Kidney glomerular epithelial cell (primary cell): ENCODE measurements at places on chromosomes 1 and 21.

DNA sequence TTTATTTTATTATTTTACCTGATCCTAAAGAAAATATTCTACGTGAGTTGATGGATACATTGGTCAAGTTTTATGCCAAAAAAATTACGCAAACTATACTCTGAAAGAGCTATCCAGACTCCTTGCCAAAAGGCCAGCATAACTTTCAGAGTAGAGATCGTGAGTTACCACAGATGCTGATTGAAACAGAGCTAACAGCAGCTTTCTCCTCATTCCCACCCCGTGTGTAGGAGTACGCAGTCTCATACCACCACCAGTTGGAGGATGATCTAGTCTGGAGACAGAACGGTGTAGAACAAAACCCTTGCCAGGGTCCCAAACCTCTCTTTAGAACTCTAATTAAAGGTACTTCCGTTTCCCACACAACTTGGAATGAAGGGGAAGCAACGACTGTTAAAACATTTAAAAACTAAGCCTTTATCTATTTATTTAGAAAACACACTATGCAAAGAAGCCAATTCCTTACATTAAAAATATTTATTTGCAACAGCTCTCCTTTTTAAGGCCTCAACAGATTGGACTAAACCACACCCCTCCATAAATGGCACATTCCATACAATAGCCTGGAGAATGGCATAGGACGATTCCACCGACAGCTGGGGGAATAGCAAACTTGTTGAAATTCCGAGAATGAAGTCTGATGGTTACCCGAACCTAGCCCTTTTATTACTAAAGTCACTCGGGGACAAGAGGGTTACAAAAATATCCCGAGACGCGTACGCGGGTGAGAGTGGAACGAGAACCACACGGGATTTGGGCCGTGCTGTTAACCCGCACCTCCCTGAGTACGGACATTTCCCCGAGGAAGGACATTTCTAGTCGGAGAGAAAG, 1.4 kb downstream of the NUCKS1 start:
- peak; percentile 83 for DNase-seq

GRCh38 chr21:37435120-37435519, 68.5 kb downstream of the DYRK1A start:
- DNase-seq = peak; percentile 90

DNA sequence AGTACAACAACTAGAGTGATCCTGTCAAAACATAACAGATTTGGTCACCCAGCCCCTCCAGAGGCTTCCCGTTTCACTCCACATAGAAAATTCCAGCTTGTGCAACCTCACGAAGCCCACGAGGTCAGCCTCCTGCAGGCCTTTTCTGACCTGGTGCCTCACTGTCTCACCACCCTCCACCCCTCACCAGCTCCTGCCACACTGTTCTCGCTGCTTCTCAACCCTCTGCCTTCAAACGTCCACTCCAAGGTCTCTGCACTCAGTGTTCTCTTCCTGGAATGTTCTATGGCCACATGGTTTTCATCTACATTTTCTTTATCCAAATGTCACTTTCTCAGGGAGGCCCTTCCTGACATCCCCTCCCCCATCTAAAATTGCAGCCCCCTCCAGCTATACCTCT, 178.9 kb downstream of the DHRS3 start:
- no peak for DNase-seq

GRCh38 chr1:66937529-66938234, 12.9 kb downstream of the MIER1 start:
- DNase-seq = no peak

- no peak for DNase-seq
Measured at GRCh38 chr1:153386500-153386901, 4.4 kb downstream of the S100A8 start.

DNA sequence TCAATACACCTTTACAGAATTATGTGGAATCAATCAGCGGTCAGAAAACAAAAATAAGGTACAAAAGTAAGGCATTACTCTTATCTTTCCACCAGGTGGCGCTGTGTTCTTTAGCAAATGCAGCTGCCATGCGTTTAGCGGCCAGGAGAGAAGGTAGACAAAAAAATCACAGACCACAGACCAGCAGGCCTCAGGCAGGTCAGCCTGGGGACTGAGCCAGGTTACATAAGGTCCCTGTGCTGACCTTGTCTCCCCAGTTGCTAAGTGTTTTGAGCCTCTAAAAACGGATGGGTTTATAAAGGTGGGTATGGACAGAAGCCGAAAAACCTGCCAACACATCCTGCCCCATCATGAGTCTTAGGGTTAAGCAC, 2.8 kb downstream of the RGS16 start:
- DNase-seq = peak; percentile 60

DNA sequence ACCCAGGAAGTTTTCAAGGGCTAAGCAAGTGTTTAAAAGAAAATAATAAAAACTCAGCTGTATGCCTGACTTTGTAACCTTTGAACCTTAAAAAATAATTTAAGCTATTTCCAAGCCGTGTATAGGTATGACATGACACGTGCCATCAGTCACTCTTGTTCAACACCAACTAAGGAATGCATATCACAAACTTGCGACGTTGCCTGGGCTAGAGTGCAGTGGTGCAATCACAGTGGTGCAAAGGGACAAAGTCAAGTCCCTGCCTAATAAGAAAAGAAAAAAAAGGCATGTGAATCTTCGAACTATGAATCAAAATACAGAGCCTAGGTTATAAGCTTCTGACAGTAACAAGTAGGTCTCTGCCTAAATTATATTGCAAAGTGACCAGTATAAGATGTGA, 79.2 kb downstream of the SMYD2 start:
- DNase-seq = no peak

GRCh38 chr1:168092566-168093355, 44.0 kb downstream of the GPR161 start:
- DNase-seq = peak; percentile 2

GRCh38 chr1:55828044-55828443, 612.9 kb upstream of the USP24 start:
- no peak for DNase-seq

GRCh38 chr1:44235808-44236207, 22.5 kb downstream of the DMAP1 start:
- DNase-seq = no peak

DNA sequence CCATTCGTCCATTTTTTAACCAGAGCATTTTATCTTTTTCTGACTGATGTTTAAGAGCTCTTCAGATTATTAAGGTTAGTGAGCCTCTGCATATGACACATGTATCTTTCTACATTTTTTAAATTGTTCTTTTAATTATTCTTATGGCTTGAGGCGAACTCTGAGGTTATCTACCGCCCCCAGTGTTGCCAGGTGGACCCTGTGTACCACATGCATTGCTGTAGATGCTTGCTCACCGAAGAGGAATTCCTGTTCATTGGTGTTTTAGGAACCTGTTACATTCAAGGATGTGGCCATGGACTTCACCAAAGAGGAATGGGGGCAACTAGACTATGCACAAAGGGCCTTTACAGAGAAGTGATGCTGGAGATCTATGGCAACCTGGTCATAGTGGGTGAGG, 31.8 kb downstream of the ZNF684 start:
- no peak for DNase-seq

DNA sequence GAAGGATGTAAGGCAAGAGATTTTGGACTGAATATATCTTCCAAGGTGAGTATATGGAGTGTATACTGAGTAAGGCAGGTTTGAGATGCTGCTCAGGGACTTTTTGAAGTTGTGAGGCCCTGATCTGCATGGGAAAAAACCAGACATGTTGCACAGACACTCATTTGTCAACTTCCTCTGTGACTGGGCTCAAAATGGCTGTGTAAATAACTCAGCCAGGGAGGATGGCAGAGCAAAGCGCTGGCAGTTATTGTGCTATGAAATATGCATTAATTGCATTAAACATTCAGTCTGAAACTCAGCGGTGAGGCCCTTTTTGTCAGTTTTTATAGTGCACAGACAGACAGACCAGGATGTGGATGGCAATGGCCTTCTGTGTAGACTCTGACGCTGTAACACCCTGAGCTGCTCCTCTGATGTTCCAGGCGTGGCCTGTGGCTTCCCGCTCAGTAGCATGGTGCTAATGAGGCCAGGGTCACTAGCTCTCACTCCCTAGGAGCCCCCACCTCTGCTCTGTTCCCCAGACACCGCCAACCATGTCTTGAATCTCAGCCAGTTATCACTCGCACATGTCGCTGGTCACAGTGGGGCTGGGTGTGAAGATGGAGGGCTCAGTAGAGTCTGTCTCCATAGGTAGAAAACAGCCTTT, 307.0 kb upstream of the PROX1 start:
- DNase-seq = no peak

DNA sequence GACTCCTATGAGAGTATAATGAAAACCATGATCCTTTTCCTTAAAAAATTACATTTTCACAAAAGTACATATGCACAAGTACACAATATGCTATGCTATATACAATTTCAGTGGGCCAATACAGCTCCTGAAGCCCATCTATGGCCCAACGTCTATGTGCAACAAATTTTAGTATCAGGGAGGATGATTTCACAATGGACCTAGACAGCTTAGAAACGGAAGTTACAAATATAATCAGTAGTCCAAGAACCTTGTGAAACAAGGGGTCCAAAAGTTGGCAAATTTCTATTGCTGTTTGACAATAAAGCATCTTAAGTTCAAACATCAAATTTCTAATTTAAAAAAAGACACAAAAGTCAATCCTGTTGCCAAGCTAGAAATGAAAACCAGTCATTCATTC, 87.0 kb downstream of the DPYD start:
- no peak for DNase-seq

DNA sequence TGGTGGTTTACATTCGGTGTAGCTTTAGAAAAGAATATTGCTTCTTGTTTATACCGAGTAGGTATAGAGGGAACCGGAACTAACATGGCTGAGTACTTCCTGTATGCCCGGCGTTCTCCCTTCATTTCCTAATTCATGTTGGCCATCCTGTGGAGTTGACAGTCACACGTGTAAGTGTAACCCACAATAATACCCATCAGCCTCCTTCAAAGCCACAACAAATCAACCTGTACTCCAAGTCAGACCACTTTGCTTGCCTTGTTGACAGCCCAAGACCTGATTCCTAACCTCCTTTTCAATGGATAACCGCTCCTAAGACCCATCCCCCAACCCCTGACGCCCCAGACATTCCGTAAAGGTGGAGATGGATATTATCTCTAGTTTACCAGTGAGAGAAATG, 42.1 kb downstream of the UBE2U start:
- DNase-seq = no peak

DNA sequence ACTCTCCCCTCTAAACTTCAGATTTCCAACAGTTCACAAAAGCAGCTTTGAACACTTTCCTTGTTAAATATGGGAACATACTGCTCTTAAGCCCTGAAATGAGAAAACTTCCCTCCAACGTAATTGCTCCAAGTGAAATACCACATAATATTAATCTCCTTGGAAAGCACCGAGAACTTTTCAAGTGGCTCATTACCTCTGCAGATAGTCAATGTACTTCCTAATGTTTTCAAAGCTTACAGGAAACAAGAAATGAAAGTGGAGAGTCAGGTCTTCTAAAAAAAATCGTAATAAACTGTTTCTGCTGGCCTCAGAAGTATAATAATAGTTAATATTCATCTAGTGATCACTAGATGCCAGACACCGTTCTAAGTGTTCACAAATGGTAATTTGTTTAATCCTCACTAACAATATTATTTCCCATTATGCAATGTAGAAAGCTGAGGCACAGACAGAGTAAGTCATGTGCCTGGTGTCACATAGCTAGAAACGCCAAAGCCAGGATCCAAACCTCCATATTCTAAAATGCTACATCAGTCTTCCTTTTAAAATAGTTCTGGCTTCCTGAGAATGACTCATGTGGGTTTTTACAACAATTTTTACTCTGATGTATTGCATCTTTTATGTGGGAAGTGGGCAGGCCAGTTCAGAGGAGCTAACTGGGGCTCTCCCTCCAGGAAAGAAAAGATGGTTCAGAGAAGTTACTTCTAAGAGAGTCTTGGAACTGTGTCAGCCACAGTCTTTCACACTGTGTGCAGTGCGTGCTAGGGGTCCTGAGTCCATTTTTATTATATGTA, 177.2 kb downstream of the PLPPR4 start:
- DNase-seq = no peak

DNA sequence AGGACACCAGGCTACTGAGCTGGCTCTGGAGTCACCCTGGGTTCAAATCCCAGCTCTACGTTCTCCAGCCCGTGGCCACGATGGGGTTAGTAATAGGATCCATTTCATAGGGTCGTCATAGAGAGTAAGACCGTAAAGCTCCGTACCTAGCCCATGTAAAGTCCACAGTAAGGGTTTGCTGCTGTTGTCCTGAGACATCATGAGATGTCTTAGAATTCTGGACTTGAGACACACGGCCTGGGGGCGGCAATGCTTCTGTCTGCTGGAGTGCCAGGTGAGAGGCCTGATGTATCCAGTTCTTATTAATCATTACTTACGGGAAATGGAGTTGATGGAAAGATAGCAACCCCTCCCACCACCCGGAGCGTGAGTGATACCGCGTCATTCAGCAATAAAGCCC, 3.6 kb downstream of the TCP10L start:
- DNase-seq = no peak

GRCh38 chr1:64505232-64505943, 35.5 kb downstream of the CACHD1 start:
- no peak for DNase-seq

- no peak for DNase-seq
Measured at GRCh38 chr1:18803851-18804250, 55.6 kb downstream of the TAS1R2 start.

DNA sequence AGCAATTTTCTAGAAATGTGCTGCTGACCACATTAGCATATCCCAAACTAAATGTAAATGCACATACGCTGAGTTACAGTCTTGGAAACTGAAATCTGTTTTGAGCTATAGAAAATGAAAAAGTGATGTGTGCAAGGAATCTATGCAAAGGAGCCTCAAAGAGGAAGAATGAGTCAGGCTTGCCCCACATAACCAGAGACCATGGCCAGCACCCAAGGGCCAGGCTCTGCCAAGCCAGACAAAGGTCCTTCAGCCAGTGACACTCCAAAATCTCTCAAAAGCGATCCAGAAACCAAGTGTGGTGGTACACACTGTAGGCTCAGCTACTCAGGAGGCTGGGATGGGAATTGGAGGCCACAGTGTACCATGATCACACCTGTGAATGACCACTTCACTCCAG, 195.2 kb downstream of the TOMM20 start:
- DNase-seq = no peak

DNA sequence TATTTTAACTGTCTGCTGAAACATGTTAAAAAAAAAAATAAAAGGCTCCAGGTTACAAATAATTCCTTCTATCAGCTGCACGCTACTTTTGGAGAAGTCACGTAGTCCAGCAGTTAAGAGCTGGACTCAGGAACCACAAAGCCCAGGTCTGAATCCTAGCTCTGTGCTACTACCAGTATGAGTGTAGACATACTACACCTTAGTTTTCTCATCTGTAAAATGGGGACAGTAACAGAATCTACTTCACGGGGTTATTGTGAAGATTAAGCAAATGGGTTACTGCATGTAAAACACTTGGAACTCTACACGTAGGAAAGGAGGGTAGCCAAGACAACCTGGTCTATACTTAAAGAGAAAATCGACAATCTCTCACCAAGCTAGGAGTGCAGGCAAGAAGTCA, 48.3 kb downstream of the TARBP1 start:
- DNase-seq = no peak

DNA sequence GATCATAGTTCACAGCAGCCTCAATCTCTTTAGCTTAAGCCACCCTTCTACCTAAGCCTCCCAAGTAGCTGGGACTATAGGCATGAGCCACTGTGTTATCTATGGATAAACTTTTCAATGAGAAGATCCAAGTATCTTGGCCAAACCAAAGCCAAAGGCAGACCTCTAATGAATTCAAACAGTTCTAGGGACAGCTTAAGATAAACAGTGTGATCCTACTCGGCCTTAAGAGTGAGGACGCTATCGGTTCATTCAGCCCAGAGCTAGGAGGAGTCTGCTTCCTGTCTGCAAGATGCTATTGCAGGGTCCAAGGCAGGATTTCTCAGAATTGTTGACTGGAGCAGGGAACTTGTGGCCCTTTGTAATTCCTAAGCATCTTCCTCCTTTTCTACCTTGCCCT, 368.7 kb downstream of the ST6GALNAC3 start:
- no peak for DNase-seq
